ENCODE measurements at places on chromosomes 1 and 21.
A peak's percentile ranks its signal among the peaks of the same experiment; 100 is the strongest.

DNA sequence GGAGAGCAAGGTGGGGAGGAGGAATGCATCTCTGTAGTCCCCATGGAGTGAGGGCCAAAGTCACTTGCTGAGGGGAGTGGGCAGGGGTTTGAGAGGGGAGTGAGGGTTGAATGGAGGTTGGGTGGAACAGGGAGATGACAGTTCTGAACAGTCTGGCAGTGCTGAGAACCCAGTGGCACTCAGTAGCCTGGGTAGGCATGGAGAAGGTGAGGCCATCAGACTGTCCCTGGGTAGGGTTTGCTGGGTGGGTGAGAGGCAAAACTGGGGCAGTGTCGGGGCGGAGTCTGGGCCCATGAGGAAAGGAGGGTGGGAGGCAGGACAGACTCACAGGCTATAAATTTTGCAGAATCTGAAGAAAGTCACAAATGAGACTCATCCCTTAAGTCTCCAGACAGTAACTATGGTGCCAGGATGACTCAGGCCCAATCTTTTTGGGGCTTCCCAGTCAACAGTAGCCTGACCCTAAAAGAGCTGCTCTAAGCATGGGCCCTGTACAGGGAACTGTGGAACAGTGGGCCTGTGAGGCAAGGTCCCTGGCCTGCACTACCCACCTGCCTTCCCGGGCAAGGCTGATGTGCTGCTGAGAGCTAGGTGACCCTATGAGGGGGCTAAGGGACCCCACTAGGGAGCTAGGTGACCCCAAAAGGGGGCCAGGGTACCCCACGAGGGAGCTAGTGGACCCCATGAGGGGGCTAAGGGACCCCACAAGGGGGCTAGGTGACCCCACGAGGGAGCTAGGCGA is 51.0 kb upstream of the DMRTB1 start:
- DNase-seq = no peak

GRCh38 chr1:43766818-43767525 is 59.6 kb downstream of the ST3GAL3 start:
- no peak for DNase-seq

DNA sequence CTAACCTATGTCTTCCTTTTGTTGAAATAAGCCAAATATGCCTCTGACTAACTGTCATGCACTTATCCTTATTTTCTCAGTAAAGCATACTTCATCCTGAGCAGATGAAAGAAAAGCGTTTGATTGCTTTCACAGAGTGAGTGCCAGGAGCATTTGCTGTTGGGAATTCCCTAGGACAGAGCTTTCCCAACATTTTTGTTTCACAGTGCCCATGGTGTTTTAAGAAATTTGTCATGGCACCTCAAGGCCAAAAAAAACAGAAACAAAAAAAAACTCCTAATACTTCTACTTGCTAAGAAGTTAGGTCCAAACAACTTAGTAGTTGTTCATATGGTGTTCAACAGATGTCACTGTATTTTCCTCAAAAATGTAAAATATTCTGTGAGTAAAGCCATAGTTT is 120.8 kb upstream of the BMP8A start:
- no peak for DNase-seq

GRCh38 chr1:10909697-10910680 is 102.5 kb upstream of the TARDBP start:
- DNase-seq = peak; percentile 33

- no peak for DNase-seq
Observed at GRCh38 chr1:86448670-86449069, 20.1 kb upstream of the CLCA1 start.

DNA sequence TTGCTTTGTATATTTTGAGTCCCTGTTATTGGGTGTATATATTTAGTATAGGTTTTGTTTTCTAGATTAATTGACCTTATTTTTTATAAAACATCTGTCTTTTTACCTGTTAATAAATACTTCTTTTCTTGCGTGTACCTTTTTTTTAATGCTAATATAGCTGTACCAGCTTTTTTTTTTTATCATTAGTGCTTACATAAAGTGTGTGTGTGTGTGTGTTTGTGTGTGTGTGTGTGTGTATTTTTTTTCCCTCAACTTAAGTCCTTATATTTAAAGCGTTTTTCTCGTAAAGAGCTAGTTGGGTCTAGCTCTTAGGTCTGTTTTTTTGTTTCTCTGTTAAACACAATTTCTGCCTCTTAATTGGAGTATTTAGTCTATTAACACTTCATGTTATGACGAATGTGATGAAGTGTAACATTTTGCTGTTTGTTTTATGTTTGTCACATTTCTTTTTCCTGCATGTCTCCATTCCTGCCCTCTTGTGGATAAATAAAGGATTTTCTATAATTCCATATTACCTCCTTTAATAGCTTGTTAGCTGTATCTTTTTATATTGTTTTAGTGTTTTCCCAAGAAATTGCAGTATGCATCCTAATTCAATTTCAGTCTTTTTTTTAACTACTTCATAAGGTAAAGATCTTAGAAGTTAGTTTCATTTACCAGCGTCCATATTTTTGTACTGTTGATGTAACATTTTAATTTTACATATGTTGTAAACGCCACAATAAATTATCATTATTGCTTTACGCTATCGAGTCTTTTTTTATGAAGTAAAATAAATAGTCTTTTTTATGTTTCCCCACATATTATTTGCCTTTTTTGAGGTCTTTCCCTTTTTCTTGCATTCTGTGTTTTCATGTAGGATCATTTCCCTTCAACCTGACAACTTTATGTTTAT is 4.3 kb downstream of the PRMT2 start:
- no peak for DNase-seq

DNA sequence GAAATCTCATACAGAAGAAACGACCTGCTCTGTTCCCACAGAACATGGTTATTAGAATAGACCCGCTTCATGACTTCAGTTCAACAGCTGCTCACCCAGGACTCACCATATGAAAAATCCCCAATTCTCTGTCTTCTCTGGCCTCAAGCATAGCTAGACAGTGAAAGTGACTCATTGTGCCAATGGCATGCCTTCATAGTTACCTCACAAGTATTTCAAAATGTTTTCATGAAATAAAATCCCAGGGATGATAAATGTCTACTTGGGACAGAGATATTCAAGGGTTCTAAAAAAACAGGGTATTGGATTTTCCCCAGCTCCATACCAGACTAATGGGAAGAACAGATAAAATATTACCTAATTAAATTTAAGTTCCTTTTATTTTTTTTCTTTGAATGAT is 82.3 kb downstream of the NOTCH2 start:
- no peak for DNase-seq

- DNase-seq = no peak
Observed at GRCh38 chr1:159429074-159429861, 2.7 kb upstream of the OR10J4 start.

DNA sequence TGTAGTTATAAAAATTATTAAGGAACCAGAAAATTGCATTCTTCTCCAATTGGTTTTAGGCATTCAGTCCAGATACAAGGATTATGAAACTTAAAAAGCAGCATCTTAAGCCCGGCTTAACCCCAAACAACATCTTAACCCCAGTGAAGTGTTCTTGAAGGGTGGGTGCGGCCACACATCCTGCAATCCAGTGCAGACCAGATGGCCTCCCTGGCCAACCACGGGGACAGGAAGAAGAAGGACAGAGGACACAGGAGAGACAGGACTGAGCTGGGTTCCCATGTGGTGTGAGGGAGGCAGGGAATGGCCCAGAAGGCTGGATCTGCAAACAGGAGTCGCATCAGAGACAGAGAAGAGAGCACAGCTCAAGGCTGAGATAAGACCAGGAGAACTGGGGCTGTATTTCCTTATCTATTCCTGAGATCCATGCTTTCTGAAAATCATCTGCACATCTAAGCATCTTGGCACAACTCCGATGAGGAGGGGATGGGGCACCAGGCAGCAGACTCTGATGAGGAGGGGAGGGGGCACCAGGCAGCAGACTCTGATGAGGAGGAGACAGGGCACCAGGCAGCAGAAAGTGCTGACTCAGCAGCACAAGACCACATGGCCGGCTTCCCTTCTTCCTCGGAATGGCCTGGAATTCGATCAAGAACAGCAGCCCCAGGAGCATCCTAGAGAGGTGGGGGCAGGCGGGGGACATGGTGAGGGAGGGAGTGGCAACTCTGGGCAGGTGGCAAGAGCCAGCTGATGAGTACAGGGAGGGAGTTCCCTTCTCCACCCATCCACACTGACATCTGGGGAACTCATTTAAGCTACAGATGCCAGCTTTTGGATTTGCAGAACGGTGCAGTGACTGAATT is 26.6 kb downstream of the ABCG1 start:
- no peak for DNase-seq
